Hair follicle dermal papilla cell (primary cell): ENCODE measurements at places on chromosomes 2 and 18. TPM values are rescaled to one million over a fixed set of nuclear protein-coding genes. Genes with fewer than 3 reads are reported as not detected.

Gene SERPINB10
- total RNA-seq: 0.16 TPM in 1 of 2 replicates, not detected in the other

Gene CBLN2
- 0.16 TPM in 1 of 2 replicates, not detected in the other for total RNA-seq

Gene GKN1
- not detected in 2 replicates for total RNA-seq

Gene LIMS2
- total RNA-seq: 11.2 and 16.2 TPM in 2 replicates

Gene HJURP
- 2.6 and 2.8 TPM in 2 replicates for total RNA-seq

Gene CCL20
- not detected in 2 replicates for total RNA-seq

Gene COL3A1
- total RNA-seq: 2,590 and 3,798 TPM in 2 replicates

Gene UGT1A1
- not detected in 2 replicates for total RNA-seq

Gene RAX
- not detected in 2 replicates for total RNA-seq

Gene NYAP2
- not detected in 2 replicates for total RNA-seq

Gene ORMDL1
- 46.4 and 47.4 TPM in 2 replicates for total RNA-seq
